ENCODE measurements at places on chromosomes 7 and 10.

DNA sequence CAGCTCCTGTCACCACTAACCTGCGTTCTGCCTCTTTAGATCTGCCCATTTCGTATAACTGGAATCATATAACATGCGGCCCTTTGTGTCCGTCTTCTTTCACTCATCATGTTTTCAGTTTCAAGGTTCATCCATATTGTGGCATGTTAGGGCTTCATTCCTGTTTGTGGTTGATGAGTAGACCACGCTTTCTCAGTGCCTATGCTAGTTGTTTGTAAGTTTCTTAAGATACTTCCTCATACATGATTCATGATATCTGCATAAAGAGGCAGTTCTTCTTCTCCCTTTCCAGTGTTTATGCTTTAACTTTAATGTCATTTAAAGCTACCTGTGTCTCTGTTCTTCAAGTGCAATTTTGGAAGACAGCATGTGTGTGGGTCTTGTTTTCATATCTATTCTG is 79.5 kb upstream of the FAM20C start:
- no peak for DNase-seq

DNA sequence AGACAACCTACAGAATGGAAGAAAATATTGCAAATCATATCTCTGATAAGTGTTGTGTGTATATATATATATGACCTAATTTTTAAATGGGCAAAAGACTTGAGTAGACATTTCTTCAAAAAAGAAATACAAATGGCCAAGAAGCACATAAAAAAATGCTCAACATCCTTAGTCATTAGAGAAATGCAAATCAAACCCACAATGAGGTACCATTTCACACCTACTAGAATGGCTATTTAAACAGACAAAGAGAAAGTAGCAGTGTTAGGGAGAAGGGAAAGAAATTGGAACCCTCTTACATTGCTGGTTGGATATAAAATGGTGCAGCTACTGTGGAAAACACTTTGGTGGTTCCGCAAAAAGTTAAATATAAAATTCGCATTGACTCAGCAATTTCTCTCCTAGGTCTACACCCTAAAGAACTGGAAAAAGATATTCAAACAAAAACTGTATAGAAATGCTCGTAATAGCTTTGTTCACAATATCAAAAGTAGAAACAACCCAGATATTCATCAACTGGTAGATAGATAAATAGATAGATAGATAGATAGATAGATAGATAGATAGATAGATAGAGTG is 16.3 kb downstream of the ACSL5 start:
- no peak for DNase-seq

DNA sequence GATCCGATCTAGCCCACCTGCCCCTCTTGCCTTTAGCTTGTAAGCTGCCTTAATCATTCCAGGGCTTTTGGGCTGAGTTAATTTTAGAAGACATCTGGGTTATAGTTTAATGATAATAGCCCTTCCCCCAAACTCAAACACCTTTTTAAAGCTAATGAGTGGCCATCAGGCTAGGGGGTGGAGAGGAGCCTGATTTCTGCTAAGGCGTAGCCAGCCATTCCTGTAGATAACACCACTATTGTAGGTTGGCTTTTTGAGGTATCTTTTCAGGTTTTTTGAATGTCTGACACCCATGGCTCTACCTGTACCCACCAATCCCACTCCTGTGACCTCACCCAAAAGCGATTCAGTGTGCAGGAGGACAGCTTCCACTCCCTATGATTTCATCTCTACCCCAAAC is 7.6 kb upstream of the SYPL1 start:
- no peak for DNase-seq

GRCh38 chr10:79192677-79193003 is 123.9 kb downstream of the ZMIZ1 start:
- peak; percentile 57 for DNase-seq

GRCh38 chr7:65509368-65510186 is 135.9 kb downstream of the ZNF92 start:
- no peak for DNase-seq

GRCh38 chr7:104208421-104208780 is 588 bp upstream of the ORC5 start:
- DNase-seq = no peak

DNA sequence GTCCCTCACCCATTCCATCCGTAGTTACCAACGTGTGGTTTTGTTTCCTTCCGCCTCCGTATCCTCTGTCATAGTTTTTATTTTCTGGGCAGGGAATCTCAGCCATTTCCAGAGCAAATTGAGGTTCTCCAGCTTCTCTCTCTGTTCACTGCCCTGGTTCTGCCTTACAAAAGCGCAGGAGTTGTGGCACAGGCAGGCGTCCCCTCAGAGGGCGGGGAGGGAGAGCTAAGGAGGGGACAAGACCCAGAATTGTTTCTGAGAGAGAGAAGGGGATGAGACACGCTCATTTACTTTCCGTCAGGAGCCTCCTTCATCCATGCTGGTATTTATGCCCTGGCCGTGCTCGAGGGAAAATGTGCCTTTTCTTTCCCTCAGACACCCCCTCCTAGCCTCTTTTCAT is 71.0 kb downstream of the SH2D4B start:
- no peak for DNase-seq

DNA sequence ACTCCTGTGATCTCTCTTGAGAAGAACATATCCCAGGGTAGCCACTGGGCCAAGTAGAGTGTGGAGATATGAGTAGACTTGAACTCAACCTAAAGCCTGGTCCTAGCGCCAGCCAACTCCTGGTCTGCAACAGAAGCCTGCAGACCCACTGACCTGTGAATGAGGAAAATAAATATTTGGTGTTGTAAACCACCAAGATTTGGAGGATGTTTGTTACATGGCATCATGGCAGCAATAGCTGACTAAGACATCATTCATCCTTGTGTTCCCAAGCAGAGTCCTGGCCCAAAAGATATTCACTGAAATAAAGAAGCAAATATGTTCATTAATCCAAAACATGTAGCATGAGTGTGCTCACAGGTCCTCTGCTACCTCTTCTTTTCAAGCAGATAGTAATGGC is 26.0 kb upstream of the CHST3 start:
- DNase-seq = no peak

DNA sequence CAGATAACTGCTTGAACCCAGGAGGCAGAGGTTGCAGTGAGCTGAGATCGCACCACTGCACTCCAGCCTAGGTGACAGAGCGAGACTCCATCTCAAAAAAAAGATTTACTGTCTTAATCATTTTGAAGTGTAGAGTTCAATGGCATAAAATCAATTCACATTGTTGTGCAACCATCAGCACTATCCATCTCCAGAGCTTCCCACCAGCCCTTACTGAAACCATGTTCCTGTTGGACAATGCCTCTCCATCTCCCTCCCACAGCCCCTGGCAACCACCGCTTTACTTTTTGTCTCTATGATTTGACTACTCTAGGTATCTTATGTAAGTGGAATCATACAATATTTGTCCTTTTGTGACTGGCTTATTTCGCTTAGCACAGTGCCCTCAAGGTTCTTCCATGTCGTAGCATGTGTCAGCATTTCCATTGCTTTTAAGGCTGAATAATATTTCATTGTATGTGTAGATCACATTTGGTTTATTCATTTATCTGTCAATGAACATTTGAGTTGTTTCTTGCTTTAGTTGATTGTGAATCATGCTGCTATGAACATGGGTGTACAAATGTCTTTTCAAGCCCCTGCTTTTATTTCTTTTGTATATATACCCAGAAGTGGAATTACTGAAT is 33.1 kb downstream of the NACAD start:
- DNase-seq = no peak

GRCh38 chr7:135391514-135391913 is 118.4 kb downstream of the CNOT4 start:
- no peak for DNase-seq

DNA sequence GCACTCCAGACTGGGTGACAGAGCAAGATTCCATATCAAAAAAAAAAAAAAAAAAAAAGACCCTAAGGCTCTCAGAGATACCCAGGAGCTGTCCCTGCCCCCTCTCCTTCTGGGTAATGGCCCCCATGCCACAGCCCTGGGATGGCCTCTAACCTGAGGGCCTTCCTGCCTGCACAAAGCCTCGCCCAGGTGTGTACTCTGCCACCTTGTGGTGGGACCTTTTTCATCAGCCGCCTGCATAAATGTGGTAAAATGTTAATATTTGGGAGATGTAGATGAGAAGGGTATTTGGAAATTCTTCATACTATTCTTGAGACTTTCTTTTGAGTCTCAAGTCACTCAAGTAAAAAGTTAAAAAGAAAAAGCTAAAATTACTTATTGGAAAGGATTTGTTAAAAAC is 46.3 kb upstream of the RNF216 start:
- peak; percentile 33 for DNase-seq

- DNase-seq = no peak
These were observed 40.3 kb downstream of the TSPAN15 start for GRCh38 chr10:69491611-69492010.

DNA sequence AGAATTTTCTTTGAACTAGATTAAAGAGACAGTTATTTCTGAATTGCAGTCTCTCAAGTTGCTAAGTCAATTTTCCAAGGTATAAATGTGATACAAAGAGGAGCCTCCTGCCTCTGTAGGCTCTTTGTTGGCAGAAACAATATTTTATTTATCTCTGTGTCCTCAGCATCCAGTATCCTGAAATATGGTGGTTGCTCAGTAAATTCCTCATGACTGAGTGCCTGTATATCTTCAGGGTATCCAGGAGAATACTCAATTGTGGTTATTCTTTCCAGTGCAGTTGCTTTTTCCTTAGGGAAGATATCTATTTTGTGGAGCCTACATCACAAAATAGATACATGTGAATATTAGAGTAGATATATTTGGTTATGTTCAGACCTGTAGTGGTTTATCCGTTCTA is 144.8 kb upstream of the FERD3L start:
- DNase-seq = no peak

- no peak for DNase-seq
These were observed 36.7 kb upstream of the PRKAR1B start for GRCh38 chr7:763762-764161.

DNA sequence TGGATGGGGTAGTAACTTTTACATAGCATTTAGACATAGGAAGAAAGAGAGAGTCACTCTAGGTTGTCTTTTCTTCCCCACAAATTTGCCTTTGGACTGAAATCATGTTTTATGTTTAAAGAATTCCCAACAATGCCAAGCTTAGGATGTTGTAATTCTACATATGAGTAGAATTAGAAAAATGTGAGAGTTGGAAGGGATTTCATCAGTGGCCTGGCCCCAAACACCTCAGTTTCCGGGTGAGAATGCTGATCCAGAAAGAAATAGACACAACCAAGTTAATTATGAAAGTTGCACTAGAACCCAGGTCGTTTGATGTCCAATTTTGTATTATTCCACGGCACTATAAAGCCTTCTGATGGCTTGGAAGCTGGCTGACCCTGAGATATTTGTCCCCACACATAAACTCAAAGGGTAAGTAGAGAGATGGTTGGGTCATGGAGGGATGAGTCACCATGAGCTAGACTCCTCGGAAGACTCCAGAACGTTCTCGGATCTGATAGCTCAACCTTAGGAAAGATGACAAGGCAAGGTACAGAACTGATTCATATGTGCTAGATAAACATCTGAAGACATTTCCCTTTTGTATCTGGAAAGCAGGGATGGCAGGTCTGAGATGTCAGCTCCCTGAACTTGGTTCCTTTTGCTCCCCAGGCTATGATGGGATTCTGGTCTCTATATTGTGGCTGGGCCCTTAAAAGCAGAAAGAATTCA is 48.8 kb upstream of the SLC35B4 start:
- DNase-seq = no peak
